ENCODE measurements at places on chromosomes 7 and 10.

DNA sequence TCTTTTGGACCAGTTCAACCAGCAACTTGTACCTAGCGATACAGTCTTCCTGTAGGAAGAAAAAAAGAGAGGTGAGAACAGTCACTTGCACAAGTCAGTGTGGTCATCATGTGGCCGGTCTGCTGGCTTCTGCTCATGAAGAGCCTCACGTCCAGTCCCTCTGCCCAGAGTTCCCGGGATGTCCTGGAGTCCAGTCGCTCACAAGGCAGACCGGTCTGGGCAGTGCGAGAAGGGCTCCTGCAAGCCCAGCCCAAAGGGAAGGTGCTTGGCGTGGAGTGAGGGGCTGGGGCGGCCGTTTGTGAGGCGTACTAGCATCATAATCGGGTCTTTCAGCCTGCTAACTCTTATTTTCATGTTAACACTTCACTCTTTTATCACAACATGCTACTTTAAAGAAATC is 222.7 kb downstream of the MLLT10 start:
- DNase-seq, result no peak

- no peak for DNase-seq
Measured at GRCh38 chr10:112120491-112120890, 63.1 kb downstream of the GPAM start.

DNA sequence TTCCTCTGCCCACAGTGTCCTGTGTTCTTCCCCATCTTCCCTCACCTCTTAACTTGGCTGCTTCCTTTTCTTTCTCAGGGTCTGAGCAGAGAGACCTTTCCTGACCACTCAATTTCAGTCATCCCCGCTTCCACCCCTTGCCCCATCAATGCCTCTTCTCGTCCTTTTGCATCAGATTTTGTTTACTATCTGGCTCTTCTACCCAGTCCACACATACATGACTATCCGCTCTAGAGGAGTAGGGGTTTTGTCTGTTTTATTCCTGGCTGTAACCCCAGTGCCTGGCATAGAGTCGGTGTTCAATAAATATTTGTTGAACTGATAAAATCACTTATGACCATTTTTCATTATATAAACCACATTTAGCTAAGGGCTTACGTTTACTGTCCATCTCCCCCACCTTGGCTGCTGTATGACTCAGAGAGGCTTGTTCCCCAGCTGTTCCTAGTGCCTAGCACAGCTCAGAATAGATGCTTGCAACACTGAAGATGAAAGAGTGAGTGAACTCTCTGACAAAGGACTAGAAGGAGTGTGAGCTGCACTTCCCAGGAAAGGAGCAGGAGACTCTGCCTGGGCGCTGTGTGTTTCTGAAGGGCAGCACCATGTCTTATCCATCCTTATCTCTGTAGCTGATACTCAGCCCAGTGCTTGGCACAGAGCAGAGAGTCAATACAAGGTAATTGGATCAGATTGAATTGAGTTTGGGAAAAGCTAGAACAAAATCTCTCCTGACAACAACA is 21.9 kb downstream of the ARID5B start:
- no peak for DNase-seq

- DNase-seq, result no peak
Measured at GRCh38 chr10:96440361-96441292, 73.1 kb downstream of the TLL2 start.

DNA sequence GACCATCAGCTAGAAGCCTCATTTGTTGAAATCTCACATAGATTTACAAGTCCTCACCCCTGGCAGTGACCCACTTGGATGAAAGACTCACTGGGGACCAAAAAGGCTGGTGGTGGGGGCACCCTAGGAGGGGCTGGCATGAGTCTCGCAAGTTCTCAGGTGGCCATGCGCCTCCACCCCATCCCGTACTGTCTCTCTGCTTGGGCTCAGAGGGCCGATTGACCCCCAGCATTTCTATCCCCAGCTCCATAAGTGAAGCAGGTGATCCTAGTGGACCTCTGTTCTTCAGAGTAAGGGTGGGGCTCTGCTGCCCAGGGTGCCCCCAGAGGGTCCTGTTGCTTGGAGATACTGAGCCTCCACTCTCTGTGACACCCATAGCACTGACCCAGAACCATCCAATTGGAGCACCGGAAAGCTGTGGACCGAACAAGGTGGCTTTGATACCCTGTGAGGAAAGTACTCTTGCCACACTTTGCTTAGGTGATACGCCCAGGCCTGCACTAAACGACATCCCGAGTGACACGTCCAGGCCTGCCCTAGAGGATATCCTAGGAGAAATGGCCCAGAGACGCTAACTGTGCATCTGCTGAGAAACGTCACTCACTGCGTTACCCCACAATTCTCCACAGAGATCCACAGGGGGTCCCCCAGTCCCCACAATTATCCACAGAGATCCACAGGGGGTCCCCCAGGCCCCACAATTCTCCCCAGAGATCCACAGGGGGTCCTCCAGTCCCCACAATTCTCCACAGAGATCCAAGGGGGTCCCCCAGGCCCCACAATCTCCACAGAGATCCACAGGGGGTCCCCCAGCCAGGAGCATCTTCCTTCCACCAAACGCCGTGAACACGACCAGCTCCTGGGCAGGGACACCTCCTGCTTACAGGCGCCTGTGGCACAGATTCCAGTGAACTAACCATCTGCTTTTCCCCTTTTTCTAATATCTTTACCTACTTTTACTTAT is 262.9 kb downstream of the PTPRN2 start:
- DNase-seq, result no peak

- DNase-seq, result no peak
Measured at GRCh38 chr7:102434039-102434486, 688 bp downstream of the ORAI2 start.

- DNase-seq, result no peak
Measured at GRCh38 chr10:80552151-80552646, 14.5 kb downstream of the SH2D4B start.

- DNase-seq, result no peak
Measured at GRCh38 chr7:107788662-107789061, 14.4 kb downstream of the SLC26A3 start.

DNA sequence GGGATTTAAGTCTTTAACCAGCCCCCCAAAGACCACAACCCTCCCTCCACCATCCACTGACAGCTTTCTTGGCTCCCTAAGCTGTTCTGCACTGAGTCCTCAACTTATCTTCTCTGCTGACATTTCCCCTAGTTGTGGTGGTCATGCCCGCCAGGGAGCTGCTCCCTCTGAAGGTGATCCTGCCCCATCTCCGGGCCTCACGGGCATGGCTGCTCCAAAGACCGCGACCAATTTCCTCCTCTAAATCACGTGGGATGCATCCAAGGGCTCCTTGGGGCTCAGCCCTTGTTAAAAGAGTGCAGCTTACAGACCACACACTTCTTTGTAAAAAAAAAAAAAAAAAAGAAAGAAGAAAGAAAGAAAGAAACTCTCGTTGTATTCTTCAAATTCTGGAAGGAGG is 27.1 kb upstream of the KLF6 start:
- no peak for DNase-seq

- no peak for DNase-seq
Measured at GRCh38 chr10:12872577-12872976, 128.9 kb downstream of the CCDC3 start.

DNA sequence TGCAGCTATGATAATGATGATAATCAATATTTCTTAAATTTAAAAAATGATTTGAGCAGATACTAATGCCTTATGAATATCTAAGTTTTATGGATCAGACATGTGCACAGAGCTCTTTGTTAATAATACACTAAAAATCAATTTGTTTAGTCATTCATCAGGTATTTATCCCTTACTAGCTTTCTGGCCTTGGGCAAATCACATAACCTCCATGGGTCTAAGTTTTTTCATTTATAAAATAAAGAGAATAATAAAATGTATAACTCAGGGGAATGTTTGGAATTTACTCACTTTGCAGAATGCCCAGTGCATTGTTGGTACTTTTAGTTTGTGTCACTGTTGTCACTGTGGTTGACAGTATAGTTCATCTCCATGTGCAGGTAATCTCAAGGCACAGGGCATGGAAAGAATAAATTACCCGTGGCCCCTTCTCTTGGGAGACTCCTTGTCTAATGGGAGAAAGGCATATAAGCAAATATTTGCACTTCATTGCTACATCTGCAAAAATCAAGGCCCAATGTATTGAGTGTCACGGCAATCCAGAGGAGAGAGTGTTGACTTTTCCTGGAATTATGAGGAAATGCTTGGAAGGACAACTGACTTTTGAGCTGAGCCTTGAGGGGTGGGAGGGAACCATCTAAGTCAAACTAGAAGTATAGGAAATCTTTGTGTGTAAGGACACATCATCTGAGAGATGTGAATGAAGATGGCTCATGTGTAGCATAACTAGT is 64.7 kb upstream of the CTTNBP2 start:
- no peak for DNase-seq

- no peak for DNase-seq
Measured at GRCh38 chr10:107423903-107424302, 259.4 kb upstream of the SORCS1 start.

- DNase-seq, result no peak
Measured at GRCh38 chr7:22864855-22865601, 42.4 kb upstream of the TOMM7 start.

- no peak for DNase-seq
Measured at GRCh38 chr7:77454802-77455201, 38.7 kb upstream of the GSAP start.

DNA sequence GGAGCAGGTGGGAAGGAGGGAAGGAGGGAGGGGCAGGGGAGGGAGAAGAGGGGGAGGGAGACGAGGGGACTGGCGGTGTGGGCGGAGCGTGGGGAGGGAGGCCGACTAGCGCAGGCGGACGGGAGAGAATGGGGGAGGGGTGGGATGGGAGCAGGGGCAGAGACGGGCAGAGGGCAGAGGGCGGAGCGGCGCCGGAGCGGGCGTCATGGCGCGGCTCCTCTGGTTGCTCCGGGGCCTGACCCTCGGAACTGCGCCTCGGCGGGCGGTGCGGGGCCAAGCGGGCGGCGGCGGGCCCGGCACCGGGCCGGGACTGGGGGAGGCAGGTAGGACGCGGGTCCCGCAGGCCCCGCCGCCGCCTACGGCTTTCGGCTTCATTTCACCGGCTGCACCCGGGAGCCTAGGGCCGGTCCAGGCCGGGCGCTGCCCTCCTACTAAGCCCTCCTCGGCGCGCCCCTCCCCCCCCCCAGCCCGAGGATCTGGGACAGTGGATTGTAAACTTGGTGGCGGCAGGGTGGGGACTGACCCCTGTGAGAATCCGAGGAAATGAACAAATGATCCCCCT is at the start of gene MSRB2:
Gene MSRB2, plus strand, starts transcription at position 176 of the 562 bp plus-strand sequence. Its CDS starts 30 bp downstream, at position 206.
- peak; percentile 77 for DNase-seq

GRCh38 chr10:132141526-132142395 is 45.0 kb upstream of the DPYSL4 start:
- no peak for DNase-seq

DNA sequence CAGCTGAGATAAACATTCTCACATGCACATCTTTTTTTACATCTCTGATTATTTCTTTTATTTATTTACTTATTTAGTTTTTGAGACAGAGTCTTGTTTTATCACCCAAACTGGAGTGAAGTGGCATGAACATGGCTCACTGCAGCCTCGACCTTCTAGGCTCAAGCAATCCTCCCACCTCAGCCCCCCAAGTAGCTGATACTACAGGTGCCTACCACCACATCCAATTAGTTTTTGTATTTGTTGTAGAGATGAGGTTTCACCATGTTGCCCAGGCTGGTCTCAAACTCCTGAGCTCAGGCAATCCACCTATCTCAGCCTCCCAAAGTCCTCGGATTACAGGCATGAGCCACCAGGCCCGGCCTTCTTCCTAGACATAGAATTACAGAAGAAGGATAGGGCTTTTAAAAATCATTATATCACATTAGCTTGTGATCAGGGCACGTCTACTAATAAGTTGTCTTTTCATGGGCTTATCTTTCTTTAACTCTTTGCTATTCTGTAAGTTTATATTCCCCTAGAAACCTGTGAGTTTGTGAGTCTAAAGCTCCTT is 5.9 kb downstream of the ASB15 start:
- DNase-seq, result no peak

DNA sequence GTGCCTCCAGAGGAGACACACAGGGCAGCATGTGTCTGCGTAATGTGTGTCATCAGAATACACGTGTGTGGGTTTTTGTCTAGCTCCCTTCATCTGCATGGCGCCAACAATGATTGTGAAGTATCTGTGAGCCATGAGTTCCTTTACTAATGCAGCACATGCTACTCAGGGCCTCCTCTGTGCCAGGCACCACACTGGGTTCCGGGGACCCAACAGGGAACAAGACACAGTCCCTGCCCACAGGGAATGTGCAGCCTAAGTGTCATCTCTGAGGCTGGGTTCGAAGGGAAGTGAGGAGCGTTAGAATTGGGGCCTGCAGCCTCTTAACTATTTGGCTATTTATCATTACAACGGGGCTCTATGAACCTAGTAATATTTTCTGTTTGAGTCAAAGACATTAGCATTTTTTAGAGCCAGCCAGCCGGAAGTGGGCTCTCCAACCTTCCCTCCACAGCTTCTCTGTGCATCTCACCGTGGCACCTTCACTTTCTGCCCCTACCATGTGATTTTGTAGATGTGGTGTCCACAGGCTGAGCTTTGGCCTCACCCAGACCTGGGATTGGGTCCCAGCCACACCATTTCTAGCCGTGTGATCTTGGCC is 43.9 kb upstream of the SRGN start:
- no peak for DNase-seq

DNA sequence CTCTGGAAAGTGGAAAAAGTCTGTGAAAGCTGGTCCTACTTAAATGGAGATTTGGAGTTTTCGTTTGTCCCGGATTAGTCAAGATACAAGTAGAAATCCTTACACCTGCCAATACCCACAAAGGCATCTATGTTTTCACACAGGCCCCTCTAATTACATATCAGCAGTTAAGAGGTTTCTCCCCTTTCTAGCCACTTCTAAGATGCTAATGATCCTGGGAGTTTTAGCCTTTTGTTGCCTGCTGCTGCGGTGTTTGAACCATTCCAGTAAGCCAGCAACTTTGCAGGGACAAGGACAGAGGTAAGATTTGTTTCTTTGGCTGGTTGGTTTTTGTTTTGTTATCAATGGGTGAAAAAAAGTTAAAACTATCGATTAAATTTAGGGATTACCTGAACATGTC is 5.8 kb upstream of the C1QL3 start:
- no peak for DNase-seq

- no peak for DNase-seq
Measured at GRCh38 chr7:143285470-143285778, 666 bp downstream of the TMEM139 start.

DNA sequence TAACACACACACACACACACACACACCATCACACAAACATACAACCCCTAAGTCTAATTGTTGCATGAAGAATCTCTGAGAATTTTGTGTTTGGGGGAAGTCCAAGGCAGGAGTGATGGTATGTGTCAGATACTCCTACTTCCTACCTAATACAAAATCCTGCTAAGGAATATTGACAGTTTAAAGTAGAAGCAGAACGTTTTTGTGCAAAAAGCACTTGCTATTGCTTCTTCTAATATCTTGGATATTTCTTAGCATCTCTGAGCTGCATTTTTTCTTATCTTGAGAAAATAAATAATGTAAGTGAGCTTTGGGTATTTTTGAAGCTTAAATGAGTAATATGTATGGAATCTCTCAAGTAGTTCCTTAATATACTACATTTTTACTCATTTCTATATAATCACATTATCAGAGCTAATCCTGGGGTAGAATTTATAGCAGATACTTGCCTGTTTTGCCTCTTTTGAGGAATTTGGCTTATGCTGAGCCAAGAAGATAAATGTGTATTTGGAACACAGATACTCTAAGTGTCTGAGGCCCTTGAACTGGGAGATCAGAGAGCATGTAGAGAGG is 212.3 kb downstream of the DKK1 start:
- no peak for DNase-seq

- no peak for DNase-seq
Measured at GRCh38 chr7:47978790-47979144, 648 bp downstream of the HUS1 start.

All from NCI-H1092 (cell line).